Activated T-cell treated with anti-CD3 and anti-CD28 coated beads, Interleukin-2, amount 50 U/mL, for 4 hours (primary cell): ENCODE measurements at places on chromosomes 5 and 9. TPM values are rescaled to one million over a fixed set of nuclear protein-coding genes. Genes with fewer than 3 reads are reported as not detected.

C1QTNF2 gene
- not detected for total RNA-seq

GRCh38 chr5:54243483-54244080 lies 66.8 kb downstream of the ARL15 start:
- DNase-seq = peak; percentile 11

C6 gene
- not detected for total RNA-seq

DNA sequence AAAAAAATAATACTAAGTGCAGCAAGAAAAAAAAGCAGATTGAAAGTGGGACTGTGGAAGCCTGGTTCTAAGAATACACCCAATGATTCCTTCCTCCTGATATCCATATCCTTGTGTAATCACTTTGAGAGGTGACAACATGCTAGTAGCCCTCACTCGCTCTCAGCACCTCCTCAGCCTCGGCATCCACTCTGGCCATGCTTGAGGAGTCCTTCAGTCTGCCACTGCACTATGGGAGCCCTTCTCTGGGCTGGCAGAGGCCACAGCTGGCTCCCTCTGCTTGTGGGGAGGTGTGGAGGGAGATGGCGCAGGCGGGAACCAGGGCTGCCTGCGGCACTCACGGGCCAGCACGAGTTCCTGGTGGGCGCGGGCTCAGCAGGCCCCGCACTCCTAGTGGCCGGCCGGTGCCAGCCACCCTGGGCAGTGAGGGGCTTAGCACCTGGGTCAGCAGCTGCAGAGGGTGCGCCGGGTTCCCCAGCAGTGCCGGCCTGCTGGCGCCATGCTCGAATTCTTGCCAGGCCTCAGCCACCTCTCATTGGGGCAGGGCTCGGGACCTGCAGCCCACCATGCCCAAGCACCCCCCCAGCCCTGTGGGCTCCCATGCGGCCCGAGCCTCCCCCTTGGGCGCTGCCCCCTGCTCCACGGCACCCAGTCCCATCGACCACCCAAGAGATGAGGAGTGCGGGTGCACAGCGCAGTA lies 24.5 kb upstream of the SELENOP start:
- no peak for DNase-seq

C1QTNF3 gene
- total RNA-seq = 0.58 TPM

CDKN2A gene
- total RNA-seq = 1.4 TPM

DNA sequence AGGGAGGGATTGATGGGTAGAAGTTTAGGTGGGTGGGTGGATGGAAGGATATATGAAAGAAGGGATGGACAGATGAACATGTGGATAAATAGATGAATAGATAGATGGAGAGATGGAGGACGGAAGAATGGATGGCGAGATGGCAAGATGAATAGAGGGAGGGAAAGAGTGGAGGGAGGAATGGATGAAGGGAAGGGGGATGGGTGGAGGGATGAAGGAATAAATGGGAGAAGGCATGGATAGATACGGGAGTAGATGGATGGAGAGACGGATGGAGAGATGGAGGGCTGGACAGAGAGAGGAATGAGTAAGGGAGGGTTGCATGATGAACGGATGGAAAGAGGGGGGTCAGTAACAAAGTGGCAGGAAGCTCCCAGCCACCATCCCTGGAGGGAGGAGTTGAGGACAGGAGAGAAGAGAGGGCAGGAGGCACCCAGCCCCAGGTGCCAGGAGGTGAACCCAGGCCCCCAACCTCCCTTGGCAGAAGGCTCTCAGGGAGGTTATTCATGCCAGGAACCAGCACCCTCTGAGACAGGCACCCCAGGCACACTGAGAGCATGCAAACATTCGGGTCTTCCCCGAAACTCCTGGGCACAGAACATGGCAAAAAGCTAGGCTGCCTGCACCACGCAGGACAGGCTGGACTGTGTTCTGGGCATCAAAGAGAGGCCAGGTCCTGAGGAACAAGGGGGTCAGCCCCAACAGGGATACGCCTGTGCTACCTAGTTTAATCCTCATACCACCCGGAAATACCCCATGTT lies 9.1 kb downstream of the SARDH start:
- no peak for DNase-seq

- no peak for DNase-seq
Measured at GRCh38 chr9:90086101-90086511, 481.3 kb downstream of the GADD45G start.

- DNase-seq = peak; percentile 43
Measured at GRCh38 chr5:149834246-149834855, 104.2 kb downstream of the PPARGC1B start.

DMRT2 gene
- not detected for total RNA-seq

GRCh38 chr5:21688655-21689054 lies 1164.5 kb downstream of the CDH12 start:
- no peak for DNase-seq

SPATA31C1 gene
- not detected for total RNA-seq

SLC35D2 gene
- total RNA-seq = 3.5 TPM

HRCT1 gene
- not detected for total RNA-seq

GRCh38 chr9:89000973-89001916 lies 10.0 kb downstream of the S1PR3 start:
- DNase-seq = peak; percentile 70

DNA sequence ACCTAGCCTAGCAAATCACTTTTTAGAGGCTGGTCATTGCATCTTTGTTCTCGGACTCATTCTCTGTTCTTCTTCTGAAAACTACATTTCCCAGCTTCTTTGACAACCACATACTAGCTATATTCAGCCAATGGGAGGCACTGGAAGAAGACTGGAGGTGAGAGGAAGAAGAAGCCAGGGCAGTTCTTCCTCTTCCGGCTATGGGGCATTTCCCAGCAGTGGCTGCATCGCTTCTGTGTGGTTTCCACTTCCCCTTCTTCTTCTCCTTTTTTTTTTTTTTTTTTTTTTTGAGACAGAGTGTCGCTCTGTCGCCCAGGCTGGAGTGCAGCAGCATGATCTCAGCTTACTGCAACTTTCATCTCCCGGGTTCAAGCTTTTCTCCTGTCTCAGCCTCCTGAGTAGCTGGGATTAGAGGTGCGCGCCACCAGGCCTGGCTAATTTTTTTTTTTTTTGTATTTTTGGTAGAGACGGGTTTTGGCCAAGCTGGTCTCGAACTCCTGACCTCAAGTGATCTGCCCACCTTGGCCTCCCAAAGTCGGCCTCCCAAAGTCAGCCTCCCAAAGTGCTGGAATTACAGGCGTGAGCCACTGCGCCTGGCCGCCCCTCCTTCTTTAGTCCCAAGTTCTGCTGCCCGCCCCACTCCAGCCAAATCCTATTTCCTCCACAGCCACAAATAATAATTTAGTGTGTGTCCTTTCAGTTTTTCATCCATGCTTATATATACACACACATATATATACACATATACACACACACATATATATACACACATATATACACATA lies 6.9 kb upstream of the UBAP1 start:
- peak; percentile 26 for DNase-seq
